Natural killer cell treated with Interleukin-12 subunit alpha and Interleukin-12 subunit beta and Interleukin-15 and Interleukin-18, amount 100 ng/mL, for 72 hours (primary cell): ENCODE measurements at places on chromosomes 4 and X.

- no peak for DNase-seq
Measured at GRCh38 chr4:188162698-188163097, 23.5 kb downstream of the TRIML1 start.

- DNase-seq, result no peak
Measured at GRCh38 chr4:173121076-173121561, 47.5 kb upstream of the GALNT7 start.

DNA sequence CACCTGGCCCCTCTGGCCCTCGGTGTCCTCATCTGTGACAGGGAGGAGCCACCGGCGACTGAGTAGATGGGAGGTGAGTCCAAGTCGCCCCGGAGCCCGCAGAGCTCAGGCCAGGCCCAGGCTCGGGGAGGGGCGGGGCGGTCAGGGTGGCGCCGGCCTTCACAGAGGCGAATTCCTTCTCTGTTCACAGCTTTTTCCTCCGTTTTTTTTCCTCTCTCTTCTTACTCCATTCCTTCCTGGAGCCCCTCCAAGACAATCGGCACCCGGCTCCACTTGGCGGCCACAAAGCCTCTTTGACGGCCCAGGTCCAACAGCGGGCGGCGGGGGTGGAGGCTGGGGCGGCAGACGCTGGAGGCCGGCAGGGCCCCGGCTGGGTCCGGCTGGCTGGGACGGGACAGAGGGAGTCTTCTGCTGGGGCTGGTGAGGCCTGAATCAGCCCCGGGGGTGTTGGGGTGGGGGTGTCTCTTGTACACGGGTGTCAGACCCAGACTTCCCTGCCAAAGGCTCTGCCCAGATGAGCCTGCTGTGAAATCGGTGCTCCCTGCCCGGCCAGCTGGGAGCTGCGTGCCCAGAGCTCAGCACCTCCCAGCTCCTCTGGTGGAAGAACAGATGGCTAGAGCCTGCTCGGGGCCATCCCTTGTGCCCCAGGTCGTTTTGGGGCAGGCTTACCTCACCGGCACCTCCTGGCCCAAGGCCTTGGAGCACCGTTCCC lies 22.6 kb downstream of the FGFRL1 start:
- DNase-seq, result no peak

GRCh38 chr4:107939307-107939706 lies 8.0 kb downstream of the CYP2U1 start:
- no peak for DNase-seq

DNA sequence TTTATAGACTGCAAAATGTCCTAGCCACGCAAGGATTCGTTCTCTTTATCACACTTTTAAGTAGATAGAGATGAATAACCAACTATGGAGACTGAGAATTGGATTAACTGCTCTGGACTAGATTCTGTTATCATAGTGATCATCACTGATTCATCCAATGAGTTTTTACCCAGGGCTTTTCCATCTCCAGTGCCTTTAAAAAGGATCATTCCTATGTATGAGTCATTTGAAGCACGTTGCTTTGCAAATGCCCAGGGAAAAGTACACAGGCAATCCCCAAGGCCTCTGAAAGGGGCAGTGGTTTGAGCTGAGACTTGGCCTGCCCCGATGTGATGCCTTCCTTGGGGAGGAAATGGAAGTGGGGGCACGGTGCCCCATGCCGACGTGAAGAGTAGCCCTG lies 122.7 kb upstream of the PSAPL1 start:
- no peak for DNase-seq

- no peak for DNase-seq
Measured at GRCh38 chrX:97968376-97969163, 1084.9 kb downstream of the RPA4 start.

- DNase-seq, result peak; percentile 79
Measured at GRCh38 chr4:36310793-36311192, 29.4 kb downstream of the DTHD1 start.

DNA sequence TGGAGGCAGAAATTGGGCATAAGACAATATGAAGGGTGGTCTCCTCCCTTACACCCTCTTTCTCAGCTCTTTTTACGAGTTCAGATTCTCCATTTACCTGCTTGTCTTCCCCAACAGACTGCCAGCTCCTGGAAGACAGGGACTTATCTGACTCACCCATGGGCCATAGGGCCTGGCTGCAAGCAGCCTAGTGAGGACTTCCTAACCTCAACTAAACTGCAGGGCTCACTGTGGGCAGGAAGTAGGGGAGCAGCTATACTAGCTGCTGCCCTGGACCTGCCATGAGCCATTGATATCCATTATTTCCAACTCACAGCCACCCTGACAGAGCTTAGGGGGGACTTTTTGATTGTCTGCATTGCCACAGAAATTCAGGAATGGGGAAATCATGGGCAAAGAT lies 11.5 kb upstream of the ZNF718 start:
- DNase-seq, result no peak

- DNase-seq, result no peak
Measured at GRCh38 chr4:35247047-35247446, 997.3 kb downstream of the ARAP2 start.

- no peak for DNase-seq
Measured at GRCh38 chr4:114495471-114495928, 103.1 kb upstream of the UGT8 start.

DNA sequence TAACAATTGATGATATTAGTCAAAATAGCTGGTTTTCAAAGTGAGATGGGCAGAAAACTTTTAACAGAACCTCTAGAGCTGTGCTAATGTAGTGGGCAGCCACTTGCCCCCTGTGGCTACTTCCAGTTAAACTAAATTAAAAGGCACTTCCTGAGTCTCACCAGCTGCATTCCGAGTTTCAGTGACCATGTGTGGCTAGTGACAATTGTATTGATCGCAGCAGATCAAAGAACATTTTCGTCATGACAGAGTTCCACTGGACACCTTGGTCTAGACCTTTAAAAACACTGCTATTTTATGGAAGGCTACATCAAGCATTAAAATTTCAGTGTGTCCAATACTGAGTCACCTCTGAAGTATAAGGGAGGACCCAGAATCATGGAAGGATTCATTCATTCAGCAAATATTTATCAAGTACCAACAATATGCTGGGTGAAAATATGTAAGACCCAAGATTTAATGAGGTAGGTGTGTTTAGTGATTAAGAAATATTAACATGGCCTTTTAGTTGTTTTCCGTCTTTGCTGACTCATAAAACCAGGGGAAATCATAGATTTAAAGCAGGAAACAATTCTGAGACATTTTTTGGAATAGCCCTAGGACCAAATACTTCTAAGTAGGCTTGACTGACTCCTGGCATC lies 5.1 kb upstream of the FAT1 start:
- DNase-seq, result no peak

- DNase-seq, result no peak
Measured at GRCh38 chrX:27186671-27187070, 276.5 kb downstream of the PPP4R3C start.

- no peak for DNase-seq
Measured at GRCh38 chrX:39065051-39065871, 264.0 kb downstream of the MID1IP1 start.

- no peak for DNase-seq
Measured at GRCh38 chr4:156173486-156173885, 219.8 kb upstream of the CTSO start.

- DNase-seq, result no peak
Measured at GRCh38 chrX:97132664-97133415, 249.1 kb downstream of the RPA4 start.

DNA sequence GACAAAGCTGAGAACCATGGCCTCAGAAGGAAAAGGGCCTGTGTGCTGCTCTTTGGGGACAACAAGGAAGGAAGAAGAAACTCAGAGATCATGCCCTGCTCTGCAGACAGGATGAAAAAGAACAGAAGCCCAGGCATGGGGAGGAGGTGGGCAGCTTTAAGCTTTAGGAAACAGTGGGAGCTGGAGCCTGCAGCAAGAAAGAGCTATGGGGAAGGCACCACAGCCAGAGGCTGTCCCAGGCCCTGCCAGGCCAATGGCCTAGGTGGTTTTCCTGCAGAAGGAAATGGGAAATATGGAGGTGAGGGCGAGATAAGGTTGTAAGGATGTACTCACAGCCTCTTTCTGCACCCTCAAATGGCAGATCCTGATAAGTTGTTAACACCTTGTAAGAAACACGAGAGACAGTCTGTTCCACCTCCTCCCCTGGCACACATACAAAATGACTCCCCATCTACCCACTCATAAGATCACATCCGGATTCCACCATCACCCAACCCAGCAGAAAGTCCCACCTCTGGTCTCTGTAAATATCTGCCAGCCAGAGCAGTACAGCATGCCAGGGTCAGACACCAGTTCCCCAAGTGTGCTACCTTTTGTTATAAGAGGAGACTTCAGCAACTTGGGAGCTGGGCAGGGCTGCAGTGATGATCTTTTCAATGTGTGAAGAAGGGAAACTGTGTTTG lies 105.2 kb downstream of the RTL5 start:
- DNase-seq, result no peak

DNA sequence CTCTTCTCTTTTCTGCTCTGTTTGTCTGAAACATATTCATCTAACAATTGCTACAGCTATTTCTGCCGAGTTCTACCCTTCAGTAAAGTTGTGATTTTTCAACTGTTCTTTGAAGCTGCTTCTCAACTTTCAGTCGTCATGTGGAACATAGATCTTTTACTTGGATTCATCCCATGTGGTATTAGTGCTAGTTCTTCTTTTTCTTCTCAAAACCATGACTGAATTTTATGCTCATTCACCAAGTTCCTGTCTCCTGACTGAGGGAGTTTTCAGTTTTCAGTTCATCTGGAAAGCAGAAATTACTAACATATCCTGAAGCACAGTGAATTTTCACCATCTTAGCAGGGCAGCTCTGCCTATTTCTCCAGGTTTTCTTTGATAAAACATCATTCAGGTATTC lies 12.1 kb downstream of the ACSL4 start:
- DNase-seq, result no peak

DNA sequence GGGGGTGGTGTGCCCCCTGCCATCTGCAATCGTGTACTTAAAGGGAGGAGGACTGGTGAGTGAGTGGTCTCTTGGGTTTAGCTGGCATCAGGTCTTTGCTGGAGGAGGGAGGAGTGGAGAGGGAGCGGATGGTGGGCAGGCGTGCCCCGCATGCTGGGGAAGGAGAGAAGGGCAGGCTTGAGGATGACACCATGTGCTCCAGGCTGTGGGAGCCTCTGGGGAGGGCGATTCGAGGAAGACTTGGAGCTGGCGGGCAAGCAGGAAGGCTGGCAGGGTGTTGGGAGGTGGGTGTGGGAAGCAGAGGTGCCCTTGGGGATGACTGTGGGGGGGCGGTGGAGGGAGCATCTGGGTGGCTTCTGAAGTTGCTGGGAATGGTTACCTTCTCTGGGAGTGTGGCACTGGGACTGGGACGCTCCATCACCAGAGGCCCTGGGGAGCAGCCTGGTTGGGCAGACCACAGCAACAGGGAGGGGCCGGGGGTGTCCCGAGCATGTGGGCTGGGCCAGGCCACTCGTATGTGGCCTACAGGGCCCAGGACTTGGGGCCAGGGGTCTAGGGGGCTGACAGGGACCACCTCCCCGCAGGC lies 30.8 kb upstream of the AFAP1 start:
- DNase-seq, result peak; percentile 25

DNA sequence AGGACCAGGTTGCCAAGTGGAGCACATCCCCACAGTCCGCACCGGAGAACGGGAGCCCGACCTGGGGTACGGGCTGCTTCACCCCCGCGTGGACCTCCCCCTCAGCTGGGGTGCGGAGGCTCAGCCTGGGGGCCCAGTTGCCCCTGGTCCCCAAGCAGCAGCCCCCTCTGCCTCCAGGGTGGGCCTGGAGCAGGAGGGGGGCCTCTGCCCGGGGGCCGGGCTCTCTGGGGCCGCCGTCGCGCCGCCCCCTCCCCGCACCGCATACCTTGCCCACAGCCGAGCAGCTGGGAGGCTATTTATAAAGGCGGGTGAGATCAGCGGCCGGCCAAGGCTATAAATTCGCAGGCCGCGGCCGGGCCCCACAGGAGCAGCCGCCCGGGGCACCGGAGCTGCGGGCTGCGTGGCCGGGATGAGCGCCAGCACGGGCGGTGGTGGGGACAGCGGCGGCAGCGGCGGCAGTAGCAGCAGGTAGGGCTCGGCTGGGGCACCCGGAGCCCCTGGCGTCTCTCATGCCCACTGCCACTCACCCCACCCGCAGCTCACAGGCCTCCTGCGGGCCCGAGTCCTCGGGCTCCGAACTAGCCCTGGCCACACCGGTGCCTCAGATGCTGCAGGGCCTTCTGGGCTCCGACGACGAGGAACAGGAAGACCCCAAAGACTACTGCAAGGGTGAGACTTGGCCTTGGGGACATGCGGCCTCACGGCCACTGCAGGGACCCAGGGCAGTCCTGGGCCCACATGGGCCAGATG lies at the start of gene SRPK3:
TSS of gene SRPK3 (plus strand) at position 364 of the 750 bp plus-strand sequence. CDS start at position 410, 46 bp downstream.
- DNase-seq, result no peak

DNA sequence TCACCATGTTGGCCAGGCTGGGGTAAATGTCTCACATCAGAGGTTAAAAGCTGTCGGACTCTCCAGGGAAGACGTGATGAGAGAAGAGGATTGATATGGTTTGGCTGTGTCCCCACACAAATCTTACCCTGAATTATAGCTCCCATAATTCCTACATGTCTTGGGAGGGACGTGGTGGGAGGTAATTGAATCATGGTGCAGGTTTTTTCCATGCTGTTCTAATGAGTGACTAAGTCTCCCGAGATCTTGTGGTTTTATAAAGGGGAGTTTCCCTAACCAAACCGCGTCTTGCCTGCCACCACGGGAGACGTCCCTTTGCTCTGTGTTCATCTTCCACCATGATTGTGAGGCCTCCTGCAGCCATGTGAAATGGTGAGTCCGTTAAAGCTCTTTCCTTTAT lies 64.4 kb downstream of the ASMT start:
- peak; percentile 63 for DNase-seq

- no peak for DNase-seq
Measured at GRCh38 chr4:113699772-113700171, 61.8 kb downstream of the CAMK2D start.

- no peak for DNase-seq
Measured at GRCh38 chr4:96009427-96010119, 169.7 kb downstream of the PDHA2 start.

DNA sequence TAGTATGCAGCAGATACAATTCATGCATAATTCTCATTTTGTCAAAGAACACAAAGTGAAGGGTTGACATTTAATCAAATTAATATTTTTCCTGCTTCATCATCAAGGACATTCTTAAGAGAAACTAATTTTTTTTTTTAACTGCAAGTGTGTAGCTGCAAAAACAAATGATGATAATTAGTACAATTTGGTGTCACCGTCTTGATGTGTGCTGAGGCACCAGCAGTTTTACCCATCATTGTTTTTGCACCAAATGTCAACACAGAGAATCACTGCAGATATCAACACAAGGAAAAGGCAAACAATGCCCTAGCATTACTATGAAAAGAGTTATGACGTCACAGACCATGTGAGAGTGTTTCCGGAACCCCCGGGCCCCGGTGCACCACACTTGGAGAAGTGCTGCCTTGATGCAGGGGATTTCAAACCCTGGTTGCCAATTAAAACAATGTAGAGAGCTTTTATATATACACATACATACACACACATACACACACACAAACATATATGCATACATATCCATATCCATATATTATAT lies 55.9 kb downstream of the AGA start:
- DNase-seq, result no peak

DNA sequence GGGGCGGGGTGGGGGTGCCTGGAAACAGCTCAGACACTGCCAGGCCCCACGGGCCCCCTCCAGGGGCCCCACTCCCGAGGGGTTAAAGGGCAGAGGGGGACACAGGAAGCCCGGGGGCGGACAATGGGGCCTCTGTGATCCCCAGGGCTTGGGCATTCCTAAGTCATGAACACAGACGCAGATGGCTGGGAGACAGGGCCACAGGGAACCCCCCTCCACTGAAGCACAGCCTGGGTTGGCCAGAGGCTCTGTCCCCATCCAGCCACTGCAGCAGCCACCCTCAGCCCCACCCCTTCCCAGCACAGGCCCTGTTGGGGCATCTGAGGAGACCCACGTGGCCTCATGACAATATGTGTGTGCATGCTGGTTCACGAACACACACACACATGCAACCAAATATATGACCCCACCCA lies 3.9 kb downstream of the L1CAM start:
- DNase-seq, result no peak
